ENCODE measurements at places on chromosomes 4 and X.
A peak's percentile ranks its signal among the peaks of the same experiment; 100 is the strongest.

- DNase-seq: no peak
Observed at GRCh38 chr4:58590722-58591121, 1480.5 kb upstream of the IGFBP7 start.

- peak; percentile 10 for DNase-seq
Observed at GRCh38 chr4:184907216-184907615, 81.4 kb upstream of the ACSL1 start.

DNA sequence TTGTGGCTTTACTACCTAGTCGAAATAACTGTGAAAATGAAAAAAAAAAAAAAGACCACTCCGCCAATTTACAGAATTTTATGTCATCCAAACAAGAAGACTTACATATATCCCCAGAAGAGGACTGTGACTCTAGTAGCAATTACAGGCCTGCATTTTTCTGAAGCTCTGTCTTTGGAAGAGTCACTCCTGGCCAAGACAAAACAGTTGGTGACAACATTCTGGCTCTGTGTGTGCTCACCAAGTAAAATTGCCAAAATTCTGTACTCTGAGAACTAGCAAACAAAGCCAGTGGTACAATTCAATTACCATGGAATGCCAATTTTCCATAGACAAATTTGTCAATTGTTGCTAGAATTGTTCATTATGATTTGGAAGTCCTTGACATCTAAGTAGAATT is 311.1 kb downstream of the PDGFC start:
- DNase-seq: no peak

DNA sequence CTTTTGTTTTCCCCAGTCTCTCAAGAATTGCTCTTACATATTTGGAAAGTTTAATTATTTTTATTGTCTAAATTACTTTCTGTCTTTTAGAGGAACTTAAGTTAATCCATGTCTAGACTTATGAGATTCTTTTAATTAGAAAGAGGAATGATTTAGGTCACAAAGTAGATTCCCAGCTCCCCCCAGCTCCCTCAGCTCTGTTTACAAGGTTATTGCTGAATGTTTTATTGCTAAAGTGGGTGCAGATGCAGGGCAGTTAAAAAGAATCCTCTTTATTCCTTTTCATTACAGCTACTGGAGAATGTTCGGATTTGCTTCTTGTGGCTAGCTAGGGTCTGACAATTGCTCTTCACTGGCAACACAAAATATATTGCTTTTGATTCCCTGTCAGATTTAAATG is 33.7 kb upstream of the CCKAR start:
- no peak for DNase-seq

- DNase-seq: no peak
Observed at GRCh38 chr4:185311113-185311888, 84.4 kb downstream of the LRP2BP start.

GRCh38 chrX:144295921-144296320 is 412.1 kb downstream of the UBE2NL start:
- DNase-seq: no peak

DNA sequence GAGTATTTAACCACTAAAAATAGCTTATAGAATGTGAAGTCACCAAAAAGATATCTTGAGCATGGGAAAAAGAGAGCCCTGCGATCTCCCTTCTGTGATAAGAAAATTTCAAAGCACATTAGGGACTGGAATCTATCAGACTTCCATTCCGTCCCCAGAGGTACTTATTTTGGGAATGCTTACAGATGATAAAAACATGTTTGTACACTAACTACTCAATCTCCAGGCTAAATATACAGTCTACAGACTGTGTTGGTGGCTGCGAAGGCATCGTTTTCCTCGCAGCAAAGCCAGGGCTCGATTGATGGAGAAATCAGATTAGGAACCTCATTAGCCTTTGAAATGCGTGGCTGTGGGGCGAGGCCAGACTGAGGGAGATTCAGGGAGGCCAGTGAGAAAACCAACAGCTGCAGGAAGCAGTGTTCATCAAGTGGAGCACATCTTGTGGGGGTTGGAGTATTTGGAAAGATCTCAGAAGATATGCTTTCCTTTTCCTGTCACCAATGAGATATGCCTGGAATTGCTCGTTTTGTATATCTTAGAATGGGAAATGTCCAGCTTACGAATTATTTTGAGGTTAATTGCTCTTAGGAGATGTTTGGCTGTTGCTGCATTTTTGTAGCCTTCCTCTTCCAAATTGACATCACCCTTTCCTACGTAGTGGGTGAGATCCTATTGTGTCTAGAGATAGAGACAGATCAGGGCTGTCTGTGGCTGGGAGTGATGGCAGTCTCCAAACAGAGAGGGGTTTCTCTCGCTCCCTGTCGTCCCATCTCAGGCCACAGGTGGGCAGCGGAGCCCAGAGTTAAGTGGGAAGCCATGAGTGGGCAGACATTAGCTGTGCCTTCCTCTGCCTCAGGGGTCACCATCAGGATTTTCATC is 224.9 kb upstream of the FAT1 start:
- DNase-seq: no peak

- DNase-seq: peak; percentile 89
Observed at GRCh38 chr4:11912886-11913285, 484.2 kb upstream of the HS3ST1 start.

DNA sequence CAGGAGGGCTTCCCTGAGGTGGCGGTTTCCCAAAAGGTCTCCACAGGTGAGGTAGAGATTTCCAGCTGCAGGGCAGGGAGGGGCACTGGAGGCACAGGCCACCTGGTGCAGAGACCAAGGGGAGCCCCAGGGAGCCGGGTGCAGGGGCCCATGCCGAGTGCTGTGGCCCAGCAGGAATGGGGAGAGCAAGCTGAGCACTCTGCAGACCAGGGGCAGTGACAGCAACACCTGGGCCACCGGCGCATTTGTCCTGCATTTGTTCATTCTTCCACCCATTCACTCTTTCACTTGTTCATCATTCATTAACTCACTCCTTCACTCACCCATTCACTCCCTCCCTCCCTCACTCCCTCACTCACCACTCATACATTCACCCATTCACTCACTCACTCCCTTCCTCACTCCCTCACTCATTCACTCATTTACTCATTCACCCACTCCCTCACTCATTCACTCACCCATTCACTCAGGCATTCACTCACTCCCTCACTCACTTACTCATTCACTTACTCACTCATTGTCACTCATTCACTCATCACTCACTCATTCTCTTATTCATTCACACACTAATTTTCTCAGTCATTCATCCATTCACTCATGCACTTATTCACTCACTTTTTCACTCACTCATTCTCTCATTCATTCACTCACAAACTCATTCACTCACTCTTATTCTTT is 16.3 kb downstream of the CPZ start:
- no peak for DNase-seq

- DNase-seq: no peak
Observed at GRCh38 chr4:172740434-172740833, 428.2 kb upstream of the GALNT7 start.

DNA sequence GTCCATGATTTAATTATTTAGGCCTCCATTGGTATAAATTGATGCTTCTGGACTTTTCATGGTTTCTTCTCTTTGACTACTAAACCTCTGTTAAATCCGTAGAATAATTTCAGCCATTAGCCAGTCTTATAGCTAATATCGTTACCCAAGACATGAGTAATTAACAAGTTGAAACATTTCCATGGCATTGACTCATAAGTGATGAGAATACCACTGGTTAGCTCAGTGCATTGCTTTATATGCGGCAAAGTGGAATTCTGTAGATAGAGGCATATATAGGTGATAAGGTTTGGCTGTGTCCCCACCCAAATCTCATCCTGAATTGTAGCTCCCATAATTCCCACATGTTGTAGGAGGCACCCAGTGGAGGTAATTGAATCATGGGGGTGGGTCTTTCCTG is 80.6 kb downstream of the VCX2 start:
- peak; percentile 42 for DNase-seq

DNA sequence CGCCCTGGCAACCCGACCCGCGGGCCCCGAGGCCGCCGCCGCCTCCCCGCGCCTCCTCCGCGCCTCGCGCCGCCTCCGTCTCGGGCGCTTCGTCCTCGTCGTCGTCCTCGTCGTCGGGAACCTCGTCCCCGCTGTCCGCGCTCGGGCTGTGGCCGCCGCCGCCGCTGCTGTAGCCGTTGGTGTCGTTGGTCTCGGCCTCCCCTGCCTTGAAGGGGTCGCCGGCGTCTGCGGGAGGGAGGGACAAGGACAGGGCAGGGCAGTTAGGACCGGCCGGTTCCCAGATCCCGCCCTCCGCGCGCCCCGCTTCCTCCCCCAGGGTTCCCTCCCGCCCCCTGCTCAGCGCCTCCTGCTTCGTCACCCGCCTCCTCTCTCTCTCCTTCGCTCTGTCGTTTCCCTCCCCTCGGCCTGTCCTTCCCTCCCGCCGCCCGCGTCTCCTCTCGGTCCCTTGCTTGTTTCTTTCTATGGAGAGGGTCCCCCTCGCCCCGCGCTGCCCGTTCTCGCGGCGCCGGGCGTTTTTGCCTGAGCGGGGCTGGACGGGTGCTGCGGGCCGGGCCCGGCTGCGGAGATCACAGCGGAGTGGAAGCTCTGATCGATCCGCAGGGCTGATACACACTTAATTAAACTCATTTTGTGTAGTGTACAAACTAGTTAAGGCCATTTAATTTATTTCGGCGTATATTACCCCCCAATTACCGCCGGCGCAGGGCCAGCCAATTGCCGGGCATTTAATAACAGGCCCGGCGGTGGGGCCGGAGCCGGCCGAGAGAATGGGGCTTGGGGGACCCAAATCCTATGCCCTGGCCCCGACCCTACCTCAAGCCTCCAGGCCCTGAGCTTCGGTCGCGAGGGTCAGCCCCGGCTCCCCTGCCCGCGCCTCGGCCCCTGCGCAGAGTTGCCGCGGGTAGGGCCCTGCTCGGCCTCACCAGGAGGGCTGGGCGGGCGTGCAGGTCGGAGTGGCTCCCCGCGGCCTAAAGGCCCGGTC is 2.4 kb downstream of the NKX1-1 start:
- DNase-seq: no peak

GRCh38 chr4:85591406-85592098 is 116.6 kb downstream of the ARHGAP24 start:
- no peak for DNase-seq

DNA sequence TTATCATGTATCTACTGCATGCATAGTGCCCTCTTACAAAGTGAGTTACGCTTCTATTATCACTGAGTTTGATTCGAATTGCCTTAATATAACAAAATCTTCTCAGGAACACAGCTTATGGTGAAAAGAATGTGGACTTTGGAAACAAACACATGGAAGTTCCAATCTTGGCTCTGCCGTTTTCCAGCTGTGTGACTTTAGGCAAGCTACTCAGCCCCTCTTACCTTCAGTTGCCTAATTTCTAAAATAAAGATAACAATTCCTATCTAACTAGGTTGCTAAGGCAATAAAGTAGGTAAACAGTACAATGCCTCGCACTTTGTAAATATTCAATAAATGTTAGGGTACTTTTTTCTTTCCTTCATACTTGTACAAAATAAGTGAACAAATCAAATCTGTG is 104.0 kb upstream of the GRIA3 start:
- no peak for DNase-seq

- no peak for DNase-seq
Observed at GRCh38 chr4:139768896-139769295, 103.3 kb downstream of the MGST2 start.

GRCh38 chr4:174522183-174523024 is at the start of gene HPGD:
HPGD (minus strand) TSS chr4:174522488; CDS start chr4:174522451, 37 bp downstream.
- peak; percentile 20 for DNase-seq

- no peak for DNase-seq
Observed at GRCh38 chr4:136390824-136391223, 1141.5 kb downstream of the PCDH18 start.

DNA sequence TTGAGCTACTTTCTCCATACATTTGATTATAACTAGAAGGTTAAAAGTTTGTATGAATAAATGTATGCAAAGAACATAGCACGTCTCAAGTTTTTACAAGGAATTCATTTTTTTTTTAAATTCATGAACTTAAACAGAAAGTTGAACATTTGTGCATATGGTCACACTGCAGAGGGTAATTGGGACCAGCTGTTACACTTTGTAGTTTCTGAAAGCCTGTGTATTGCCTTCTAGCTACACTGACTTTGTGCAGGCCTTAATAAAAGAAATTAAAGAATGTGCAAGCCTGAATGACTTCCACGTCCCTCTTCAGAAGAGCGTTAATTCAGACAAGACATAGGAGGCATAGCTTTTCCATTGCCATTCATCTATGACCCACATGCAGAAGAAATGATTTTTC is 153.1 kb upstream of the PCDH18 start:
- no peak for DNase-seq

GRCh38 chr4:6568689-6569332 is 6.2 kb upstream of the MAN2B2 start:
- DNase-seq: peak; percentile 74

- DNase-seq: peak; percentile 35
Observed at GRCh38 chrX:120560405-120560841, 339 bp downstream of the CUL4B start.

DNA sequence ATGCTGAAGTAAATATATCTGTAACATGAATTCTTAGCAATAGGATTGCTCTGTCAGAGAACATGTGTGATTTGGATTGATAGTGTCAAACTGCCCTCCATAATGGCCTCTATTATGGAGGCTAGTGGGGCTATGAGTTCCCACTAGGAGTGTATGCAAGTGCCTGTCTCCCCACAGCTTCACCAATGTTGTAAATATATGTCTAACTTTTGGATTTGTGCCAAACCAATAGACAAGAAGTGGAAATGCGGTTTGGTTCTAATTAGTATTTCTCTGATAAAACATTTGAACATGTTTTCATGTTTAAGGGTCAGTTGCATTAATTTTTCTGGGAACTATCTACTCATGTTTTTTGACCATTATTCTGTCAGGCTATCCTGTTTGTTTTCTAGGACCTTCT is 28.1 kb downstream of the GPAT3 start:
- no peak for DNase-seq

- peak; percentile 38 for DNase-seq
Observed at GRCh38 chr4:61521451-61521850, 321.3 kb downstream of the ADGRL3 start.

- DNase-seq: peak; percentile 57
Observed at GRCh38 chr4:15378062-15378461, 49.8 kb upstream of the C1QTNF7 start.

DNA sequence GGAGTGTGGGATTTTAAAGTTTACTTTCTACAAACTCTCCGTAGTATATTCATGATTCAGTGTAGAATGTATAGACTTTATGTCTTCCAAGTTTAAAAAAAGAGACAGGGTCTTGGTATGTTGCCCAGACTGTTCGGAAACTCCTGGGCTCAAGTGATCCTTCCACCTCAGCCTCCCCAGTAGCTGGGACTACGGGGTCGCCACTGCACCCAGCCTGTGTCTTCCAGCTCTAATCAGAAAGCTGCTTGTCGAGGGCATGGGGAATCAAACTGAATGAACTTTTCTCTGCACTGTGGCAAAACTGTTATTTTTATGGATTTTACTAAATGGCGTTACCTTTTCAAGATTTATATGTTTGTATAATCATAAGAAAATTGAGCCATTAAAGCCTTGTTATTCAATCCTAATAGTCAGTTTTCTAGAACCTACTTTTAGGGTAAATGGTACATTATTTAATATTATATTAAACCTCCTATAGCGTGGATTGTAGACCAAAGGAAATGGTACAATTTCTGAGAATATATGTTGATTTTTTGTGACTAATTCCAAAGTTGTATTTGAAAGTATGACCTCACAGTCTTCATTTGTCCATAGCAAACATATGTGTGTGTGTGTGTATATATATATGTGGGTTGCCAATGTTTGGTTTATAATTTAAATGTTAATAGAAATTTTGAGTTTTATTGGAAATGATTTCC is 1.1 kb downstream of the BLOC1S4 start:
- no peak for DNase-seq

Measured in mammary epithelial cell (primary cell).